ENCODE measurements at places on chromosomes 3 and 15.

- DNase-seq, result no peak
These were observed 41.2 kb downstream of the PTPN23 start for GRCh38 chr3:47421741-47422649.

- DNase-seq, result peak; percentile 18
These were observed 353.3 kb upstream of the ARHGEF26 start for GRCh38 chr3:153767601-153768560.

GRCh38 chr3:3664935-3665334 is 134.3 kb upstream of the LRRN1 start:
- no peak for DNase-seq

- DNase-seq, result no peak
These were observed 28.7 kb downstream of the TIPIN start for GRCh38 chr15:66327736-66328135.

DNA sequence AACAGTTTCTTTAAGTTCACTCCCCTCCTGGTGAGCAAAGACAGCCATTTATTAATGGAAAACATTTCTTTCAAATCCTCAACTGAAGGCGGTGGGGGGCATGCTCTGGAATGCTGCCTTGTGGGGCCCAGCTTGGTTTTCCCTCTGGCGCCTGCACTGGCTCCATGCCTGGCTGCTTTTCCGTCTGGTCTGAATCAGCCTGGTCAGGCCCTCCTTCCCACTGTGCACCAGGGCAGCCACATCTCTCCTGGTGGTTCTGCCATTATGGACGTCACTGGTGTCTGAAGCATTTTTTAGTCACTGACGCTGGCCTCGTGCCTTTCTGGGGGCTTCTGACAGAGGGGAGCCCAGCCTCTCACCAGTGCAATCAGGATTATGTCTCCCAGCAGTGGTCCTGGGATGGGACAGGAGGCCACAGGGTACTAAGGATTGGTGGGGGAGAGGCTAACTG is 57.6 kb upstream of the APEH start:
- no peak for DNase-seq

GRCh38 chr3:64160000-64160695 is 65.1 kb downstream of the PRICKLE2 start:
- DNase-seq, result no peak

GRCh38 chr3:103048068-103048722 is 613.4 kb downstream of the ZPLD1 start:
- DNase-seq, result no peak

DNA sequence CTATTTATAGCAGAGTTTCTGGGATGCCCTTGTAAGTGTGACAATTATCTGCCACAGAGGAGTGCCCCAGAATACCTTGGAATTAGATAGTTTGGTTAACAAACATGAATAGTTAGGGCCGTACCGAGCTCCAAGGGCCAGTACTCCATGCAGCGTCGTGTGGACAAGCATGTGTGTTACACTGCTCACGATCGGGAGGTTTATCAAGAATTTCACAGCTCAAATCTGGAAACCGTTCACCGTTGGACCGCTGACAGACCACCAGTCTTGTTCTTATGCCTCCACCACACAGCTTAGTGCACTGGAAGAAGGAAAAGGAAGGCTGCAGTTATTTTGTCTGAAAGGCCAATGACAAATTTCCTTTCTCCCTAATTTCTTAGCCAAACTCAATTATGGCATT is 93.7 kb downstream of the ADAMTS9 start:
- DNase-seq, result no peak

- no peak for DNase-seq
These were observed 20.6 kb downstream of the NCK1 start for GRCh38 chr3:136882571-136882970.
